ENCODE measurements at places on chromosomes 2 and 18.

GRCh38 chr2:127104881-127105655 lies 1.9 kb downstream of the BIN1 start:
- DNase-seq = no peak

- no peak for DNase-seq
Measured at GRCh38 chr18:1751249-1751648, 820.1 kb downstream of the METTL4 start.

DNA sequence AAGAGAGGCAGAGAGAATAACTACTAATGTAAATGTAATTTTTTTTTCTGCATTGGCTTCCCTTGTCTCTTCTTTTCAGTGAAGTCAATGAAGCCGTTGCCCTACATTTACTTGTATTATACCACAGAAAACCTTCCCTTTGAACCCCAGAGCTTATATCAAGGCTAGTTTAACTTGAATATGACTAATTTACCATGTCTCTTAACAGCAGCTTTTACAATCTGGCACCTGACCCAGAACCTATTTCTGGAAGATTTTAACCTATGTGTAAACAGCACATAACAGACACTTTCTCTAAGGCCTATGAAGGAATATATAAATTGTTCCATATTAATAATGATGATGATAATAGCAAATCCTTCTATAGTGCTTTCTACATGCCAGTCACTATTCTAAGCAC lies 580.5 kb upstream of the NXPH2 start:
- no peak for DNase-seq

DNA sequence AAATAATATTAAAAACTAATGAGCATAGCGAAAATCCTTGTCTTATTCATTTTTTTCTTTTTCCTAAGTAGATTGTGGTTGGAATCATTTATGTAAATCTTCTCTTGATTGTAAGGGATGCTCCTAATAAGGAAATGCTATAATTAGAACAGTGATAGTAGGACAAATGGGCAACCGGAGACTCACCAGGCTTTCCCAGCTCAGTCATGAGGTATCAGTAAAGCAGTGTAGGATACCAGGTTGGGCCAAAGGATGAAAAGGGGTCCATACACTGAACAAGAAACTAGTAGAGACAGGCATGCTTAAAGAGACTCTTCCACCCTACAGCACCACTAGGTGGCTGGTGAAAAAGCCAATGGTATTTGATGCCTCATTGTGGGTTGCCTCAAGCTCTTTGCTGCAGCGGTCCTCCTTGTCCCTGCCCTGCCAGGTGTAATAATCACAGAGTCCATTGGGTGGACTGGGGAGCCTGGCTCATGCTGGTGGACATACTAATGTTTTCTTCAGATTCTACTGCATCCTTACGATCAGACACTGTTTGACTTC lies 71.4 kb upstream of the FAM98A start:
- DNase-seq = no peak

All from activated CD4-positive, alpha-beta T cell treated with anti-CD3 and anti-CD28 coated beads for 48 hours (primary cell).